ENCODE measurements at places on chromosomes 4 and X.

- DNase-seq, result no peak
Observed at GRCh38 chr4:67397931-67398330, 147.4 kb downstream of the CENPC start.

DNA sequence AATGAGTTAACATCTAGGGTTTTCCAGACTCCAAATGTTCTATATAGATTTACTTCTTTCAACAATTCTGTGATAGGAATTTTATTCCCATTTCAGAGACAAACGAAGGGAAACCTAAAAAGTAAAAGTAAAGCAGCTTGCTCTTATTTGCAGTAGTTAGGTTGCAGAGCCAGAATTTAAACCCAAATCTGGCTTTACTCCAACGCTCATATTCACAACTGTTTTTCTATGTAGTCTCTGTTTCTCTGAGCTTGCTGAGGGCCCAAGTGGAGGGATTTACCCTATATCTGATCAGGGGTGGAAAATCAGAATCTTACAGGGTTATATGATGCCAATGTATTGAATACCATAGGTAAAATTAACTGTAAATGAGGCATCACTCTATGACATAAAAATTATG, 599.1 kb upstream of the GRIA3 start:
- no peak for DNase-seq

GRCh38 chrX:48676893-48677270, 6.7 kb upstream of the WAS start:
- DNase-seq, result no peak

- no peak for DNase-seq
Observed at GRCh38 chr4:158965226-158965625, 137.7 kb upstream of the RAPGEF2 start.

GRCh38 chr4:182604161-182604622, 313.0 kb downstream of the DCTD start:
- DNase-seq, result no peak

DNA sequence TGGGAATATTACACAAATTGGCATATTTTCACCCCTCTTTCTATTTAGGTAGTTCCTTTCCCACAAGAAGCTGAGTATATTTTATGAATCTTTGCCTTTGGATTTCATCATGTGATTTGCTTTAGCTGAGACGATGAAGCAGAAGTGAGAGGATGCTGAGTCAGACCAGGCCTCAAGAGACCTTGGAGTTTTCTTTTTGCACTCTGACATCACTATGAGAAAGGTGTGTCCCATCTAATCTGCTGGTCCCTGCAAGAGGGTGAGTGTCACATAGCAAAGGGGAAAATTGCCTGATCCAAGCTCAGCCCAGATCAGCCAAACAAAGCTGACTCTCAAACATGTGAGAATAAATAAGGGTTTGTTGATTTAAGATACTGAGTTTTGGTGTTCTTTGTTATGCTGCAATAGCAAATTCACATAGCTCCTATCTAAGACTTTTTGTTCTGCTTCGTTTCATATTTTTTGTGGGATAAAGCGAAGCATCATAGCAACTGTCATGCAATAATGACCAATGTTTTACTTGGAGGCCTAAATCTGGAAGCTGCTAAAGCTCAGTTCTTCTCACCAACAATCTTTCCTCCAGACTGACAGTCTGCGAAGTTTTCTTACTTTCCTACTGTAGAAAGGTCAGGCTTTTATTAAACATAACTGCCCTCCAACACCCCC, 176.9 kb downstream of the PDHA2 start:
- DNase-seq, result no peak

- DNase-seq, result no peak
Observed at GRCh38 chr4:161555689-161556660, 607.8 kb downstream of the FSTL5 start.

DNA sequence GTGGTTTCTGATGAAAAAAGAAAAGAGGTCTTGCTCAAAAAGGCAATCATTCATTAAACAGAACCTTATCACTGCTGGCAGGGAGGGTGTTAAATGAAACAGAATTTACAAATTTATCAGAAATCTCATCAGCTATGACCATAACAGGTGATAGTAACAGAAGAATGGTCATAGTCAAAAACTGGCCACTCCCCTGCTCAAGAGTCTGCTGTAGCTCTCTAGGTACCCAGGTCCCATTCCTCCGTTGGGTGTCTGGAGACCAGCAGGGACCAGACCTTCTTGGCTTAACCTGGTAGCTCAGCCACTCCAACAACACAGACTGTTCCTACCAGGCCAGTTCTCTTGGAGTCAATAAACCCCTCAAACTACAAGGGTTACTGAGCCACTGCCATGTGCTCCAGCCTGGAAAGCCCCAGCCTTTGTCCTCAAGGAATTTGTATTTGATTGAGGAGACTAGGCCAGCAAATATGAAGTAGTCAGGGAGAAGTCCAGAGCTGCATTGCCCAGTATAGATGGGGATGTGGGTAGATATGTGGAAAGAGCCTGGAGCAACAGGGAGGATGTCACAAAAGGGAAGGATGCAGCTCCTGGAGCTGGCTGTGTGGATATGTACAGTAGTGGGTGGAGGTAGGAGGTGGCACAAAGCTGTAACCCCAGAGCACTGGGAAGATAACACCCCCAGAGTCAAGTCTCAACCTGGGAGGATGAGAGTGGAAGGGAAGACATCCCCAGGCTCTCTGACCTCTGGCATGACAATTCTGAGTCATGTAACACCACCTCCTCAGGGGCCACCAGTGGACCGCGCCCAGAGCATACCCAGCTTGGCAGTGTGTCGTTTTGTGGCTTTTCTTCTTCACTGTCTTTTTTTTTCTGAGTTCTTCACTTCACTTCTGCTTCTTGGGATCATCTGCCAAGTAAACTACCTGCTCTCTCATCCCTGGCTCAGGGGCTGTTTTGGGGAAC, 21.9 kb downstream of the RASL11B start:
- DNase-seq, result no peak
